ENCODE measurements at places on chromosomes 4 and X.

DNA sequence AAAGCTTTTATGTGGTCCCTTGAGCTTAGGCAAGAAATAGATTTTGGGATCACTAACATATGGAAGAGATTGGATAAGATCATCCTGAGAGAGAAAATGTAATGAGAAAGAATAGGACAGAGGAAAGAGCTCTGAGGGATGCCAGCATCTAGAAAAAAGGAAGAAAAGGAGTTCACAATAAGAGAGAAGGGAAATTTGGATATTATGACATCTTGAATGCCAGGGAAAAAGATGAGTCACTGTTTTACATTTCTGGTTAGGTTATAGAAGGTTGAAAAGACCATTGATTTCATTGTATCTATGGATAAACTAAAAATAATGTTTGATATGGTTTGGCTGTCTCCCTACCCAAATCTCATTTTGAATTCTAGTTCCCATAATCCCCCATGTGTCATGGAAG is 208.5 kb downstream of the MAD2L1 start:
- ATAC-seq, result no peak

DNA sequence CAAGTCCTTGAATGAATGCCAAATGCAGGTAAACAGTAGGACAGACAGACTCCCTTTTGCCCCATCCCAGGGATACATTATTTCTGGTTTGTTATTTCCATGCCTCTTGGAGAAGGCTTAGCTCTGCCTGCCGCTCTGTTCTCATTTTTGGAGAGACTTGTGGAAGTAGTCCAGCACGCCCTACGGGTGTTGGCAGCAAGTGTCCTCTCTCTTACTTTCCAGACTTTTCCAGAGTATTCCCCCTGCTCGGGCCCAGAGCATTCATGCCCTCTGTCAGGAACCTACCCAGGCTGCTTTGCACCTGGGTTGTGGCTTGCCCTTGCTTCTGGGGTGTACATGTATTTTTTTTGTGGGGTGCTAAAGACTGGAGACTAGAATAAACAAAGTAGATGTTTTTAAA is 15.3 kb downstream of the SLC34A2 start:
- ATAC-seq, result no peak

DNA sequence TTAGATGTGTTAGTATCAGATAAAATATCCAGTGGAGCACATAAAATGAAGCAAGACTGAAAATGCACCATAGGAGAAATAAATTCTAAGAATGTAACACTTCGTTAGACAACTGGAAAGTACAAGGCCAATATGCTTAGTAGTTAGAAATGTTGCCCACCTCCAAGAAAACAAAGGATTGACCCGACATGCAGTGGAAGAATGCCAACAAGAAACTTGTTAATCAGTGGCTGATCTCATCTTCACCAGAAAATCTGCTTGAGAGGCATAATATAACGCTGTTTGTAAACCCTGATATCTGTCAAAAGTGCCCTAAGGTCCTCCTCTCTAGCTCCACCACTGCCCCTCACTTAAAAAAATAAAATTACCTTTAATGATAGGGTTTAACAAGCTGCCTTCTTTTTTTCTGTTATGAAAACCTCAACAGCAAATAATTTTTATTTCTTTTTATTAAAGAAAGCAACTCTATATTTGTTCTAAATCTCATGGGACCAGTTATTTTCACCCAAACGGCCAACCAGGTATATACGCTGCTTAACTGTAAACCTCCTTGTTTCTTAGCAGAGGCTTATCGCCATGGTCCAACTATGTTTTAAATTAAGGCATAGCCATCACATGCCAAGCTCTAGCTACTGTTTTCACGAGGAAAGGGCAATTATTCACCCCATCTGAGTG is 1.8 kb downstream of the RASGEF1B start:
- ATAC-seq, result no peak

DNA sequence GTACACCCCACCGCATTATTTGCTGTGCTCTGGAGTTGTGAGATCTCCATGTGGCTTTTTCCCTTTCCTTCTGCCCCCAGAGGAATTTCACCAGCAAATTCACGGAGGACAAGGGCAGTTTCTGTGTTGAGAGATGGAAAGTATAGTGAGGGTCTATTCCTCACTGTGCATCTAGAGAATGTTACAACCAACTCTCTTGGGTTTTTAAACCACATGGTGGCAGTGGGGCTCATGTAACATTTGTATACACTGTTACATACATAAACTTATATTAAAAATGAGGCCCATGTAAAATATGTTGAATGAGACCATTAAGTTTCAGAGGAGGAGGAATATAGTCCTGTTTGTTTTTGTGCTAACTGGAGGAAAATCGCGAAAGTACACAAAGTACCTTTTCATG is 909 bp upstream of the PRKG2 start:
- ATAC-seq, result no peak

- no peak for ATAC-seq
Observed at GRCh38 chr4:4524364-4524763, 17.5 kb downstream of the STX18 start.

DNA sequence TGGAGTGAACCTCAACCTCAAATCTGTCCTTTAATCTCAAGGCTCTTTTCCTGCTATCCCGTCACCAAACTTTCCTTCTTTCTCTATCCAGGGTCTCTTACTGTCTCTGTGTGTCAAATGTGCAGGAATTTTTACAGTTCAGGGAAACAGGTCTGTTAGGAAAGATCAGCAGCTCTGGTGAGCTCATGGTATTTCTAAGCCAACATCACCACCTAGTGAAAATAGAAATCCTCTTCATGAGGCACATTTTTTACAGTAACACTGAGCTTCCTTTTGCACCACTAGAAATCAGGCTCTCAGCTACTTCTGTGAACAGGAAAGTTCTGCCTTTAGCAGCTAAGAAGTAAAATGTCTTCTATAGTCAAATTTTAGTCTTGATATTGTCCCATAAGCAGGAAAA is 39.6 kb downstream of the NUDT11 start:
- no peak for ATAC-seq

DNA sequence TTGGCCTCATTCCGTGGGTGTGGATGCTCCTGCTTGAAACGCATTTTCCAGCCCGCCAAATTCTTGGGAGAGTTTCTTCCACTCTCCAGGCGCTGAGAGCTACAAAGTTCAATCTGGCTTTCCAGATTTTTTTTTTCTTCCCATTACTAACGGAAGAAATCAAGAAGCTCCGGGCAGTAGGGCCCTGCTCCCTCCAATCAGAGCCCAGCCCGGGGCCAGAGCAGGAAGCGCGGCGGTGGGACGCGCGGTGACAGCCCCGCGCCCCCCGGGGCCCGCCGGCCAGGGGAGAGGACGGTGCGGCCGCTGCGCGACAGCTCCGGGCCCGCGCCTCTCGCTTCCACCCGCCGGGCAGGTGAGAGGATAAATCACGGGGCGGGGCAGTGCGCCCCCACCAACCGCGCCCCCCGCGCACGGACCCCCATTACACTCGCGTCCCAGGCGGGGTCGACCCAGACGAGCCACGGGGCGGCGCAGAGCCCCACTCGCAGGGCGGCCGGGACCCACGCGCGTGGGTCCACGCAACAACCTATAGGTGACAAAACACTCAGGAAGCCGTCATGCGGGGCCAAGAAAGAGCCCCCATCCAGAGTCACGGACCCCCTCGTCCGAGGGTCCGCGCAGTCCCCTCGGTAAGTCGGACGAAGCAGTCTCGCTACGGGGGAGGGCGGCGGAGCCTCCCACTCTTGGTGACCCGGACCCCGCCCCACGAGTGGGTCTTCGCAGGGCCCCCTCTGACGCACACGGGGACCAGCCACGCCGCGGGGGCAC is 868 bp downstream of the AFAP1 start:
- peak; percentile 29 for ATAC-seq

- ATAC-seq, result no peak
Observed at GRCh38 chrX:47483306-47484268, 565 bp upstream of the ZNF41 start.

DNA sequence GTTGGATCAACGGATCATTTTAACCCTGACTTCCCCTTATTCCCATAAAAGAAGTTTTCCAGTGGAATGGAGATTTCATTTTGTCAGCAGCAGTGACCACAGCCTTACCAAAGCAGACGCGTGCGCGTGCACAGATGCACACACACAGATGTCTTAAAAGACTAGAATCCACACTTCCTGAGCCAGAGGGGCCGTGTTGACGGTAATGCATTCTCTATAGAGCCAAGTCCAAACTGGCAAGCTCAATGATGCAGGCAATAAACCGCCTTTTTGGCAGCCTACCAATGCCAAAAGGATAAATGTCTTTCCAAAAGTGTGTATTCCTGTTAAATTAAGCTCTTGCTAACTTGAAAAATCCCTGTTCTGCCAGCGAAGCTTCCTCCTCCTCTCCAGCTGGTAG is 18.8 kb upstream of the CLDN34 start:
- no peak for ATAC-seq

- ATAC-seq, result peak; percentile 53
Observed at GRCh38 chr4:168931215-168931650, 78.8 kb downstream of the CBR4 start.

GRCh38 chrX:39616098-39616729 is 481.5 kb downstream of the BCOR start:
- peak; percentile 28 for ATAC-seq

GRCh38 chrX:49176421-49177326 is 5.0 kb downstream of the PLP2 start:
- ATAC-seq, result no peak

- ATAC-seq, result no peak
Observed at GRCh38 chr4:123390846-123391456, 5.6 kb upstream of the SPRY1 start.

DNA sequence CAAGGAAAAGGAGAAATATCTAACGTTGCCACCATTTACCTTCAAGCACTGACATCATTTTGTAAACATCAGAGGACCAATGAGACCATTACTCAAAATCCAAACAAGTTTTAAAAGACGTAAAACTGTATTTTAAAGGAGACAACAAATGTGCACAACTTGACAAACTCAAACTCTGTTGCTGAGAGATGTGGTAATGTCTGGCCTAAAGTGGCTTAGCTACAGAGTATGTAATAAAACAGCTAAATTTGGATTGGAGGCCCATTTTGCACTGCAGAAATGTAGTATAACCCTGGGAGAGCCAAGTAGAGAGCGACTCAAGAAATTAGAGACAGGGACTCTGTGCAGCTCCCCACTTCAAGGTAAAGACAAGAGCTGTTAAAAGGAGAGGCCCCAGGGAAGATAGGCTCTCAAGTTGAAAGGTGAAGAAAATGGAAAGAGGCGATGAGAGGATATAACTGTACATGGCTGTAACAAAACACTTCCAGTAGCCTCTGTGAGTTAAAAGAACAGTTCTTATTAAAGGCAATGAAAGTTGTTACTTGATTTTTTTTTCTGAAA is 20.3 kb downstream of the UNC5C start:
- ATAC-seq, result no peak

DNA sequence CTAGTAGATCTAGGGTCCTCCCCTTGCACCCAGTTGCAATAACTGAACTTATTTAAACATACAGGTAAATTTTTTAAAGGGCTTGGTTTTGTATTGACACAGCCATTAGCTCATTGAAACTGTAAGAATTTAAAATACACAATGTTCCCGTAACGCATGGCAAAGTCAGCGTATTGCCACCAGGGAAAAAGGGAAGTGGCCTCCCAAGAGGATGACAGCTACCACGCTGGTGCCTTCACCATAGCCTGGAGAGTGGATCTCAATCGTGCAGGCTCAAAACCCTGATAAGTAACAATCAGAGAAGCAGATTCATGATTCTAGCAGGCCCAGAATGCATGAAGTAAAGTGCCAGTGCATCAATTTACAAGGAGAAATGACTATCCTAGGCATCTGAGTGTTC is 49.4 kb upstream of the RELL1 start:
- no peak for ATAC-seq

- peak; percentile 80 for ATAC-seq
Observed at GRCh38 chr4:82739287-82740190, 59.1 kb downstream of the SCD5 start.

- no peak for ATAC-seq
Observed at GRCh38 chr4:24913119-24913485, 260 bp upstream of the CCDC149 start.

DNA sequence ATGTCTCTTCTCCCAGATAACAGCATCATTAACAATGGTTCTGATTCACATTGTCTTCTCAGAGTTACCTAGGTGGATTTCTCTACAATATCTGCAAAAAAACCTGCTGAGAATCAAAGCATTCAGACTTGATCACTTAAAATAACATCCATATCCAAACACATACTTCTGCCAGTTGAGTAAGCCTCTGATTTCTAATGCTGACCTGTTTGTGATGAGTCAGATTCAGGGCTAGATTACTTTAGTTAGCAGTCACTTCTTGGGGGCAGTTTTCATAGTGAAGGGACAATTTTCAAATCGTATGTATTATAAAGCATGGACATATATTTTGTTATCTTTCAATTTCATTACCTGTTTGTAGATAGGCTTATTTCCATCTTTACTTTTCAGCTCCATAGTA is 35.5 kb downstream of the CCNI start:
- no peak for ATAC-seq

- no peak for ATAC-seq
Observed at GRCh38 chr4:105600951-105601350, 48.5 kb downstream of the ARHGEF38 start.

GRCh38 chrX:71809886-71810285 is 46.7 kb downstream of the CXorf49B start:
- ATAC-seq, result no peak

GRCh38 chr4:156176896-156177295 is 223.2 kb upstream of the CTSO start:
- ATAC-seq, result no peak

GRCh38 chr4:187826725-187827124 is 168.8 kb upstream of the ZFP42 start:
- no peak for ATAC-seq

DNA sequence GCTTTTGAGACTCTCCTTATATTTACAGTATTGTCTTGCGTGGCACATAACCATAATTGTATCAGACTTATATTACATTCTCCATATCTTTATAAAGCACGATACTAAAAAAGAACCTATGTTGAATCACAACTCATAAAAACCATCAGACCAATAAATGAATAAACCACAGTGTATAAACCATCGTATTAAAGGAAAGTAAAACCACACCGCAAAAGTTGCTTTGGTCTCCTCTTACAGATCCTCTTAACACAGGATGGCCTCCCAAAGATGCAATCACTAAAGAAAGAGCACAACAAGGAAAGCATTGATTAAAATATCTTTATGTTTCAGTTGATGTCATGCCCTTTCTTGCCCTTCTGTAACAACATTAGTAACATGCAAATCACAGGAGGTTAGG is 437.9 kb downstream of the AFF2 start:
- no peak for ATAC-seq

- ATAC-seq, result no peak
Observed at GRCh38 chrX:116238567-116239255, 68.2 kb downstream of the AGTR2 start.

- no peak for ATAC-seq
Observed at GRCh38 chr4:33494150-33494549, 2750.2 kb downstream of the ARAP2 start.

- ATAC-seq, result no peak
Observed at GRCh38 chrX:1466971-1467561, 14.4 kb upstream of the ASMTL start.

Measured in gastroesophageal sphincter (tissue), 4 donors.